ENCODE measurements at places on chromosomes 7 and 10. TPM values are rescaled to one million over a fixed set of nuclear protein-coding genes. Genes with fewer than 3 reads are reported as not detected.

The GRM3 gene
- total RNA-seq = not detected

The IGF2BP3 gene
- total RNA-seq = 47.0 TPM

The NPC1L1 gene
- total RNA-seq = not detected

DNA sequence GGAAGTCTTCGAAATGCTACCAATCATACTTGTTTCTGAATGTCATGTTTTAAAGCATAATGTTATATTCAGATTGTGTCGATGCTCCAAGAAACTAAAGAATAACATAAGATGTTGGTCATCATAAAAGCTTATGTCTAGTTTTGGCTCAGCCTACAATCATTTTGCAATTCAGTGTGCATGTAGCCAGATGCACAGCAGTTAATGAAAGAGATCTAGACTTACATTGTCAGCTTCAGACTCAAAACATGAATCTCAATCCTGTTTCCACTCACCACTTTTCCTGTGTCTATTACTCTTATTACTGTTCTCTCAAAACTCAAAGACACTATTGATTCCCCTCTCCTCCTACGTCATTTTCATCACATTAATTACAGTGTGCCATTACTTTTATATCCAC lies 21.4 kb downstream of the TMEM196 start:
- DNase-seq = no peak

DNA sequence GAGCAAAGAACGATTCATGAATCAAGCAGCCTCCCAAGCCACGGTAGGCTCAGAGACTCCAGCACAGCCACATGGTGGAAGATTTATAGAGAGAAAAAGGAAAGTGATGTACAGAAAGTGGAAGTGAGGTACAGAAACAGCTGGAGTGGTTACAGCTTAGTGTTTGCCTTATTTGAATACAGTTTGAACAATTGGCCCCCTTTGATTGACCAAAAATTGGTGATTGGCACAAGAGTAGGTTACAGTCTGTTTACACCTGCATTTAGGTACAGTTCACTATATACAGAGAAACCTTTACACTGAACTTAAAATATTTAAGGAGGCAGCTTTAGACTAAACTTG lies 136.4 kb upstream of the ASAH2 start:
- no peak for DNase-seq

GRCh38 chr7:5626498-5626897 lies 155.0 kb downstream of the RNF216 start:
- no peak for DNase-seq

DNA sequence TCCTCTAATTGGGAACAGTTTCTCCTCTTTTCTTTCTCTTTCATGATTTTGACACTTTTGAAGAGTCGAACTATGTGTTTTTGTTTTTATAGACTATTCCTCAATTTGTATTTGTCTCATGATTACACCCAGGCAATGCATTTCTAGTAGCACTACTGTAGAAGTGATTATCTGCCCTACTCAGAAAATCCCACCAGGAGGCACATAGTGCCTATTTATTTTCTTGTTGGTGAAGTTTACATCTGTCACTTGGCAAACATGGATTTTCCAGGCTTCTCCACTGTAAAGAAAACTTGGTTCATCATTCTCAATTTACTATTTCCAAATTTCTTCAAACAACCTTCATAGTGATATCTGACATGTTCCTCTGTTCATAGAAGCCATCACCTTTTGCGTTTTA lies 893.9 kb downstream of the CCSER2 start:
- DNase-seq = no peak

Measured in glutamatergic neuron (in vitro differentiated cells).